Spleen (tissue), 13 donors: ENCODE measurements at places on chromosomes 4 and X.

GRCh38 chr4:72286185-72286584 is 254.4 kb downstream of the NPFFR2 start:
- H3K27ac ChIP-seq: no peak overlapping the region
- H3K4me3 ChIP-seq: no peak overlapping the region
- no peaks in the 10 kb centered on the region for H3K4me1 ChIP-seq
- no peaks in the 10 kb centered on the region for H3K36me3 ChIP-seq
- DNase-seq: no peak
- H3K27me3 ChIP-seq: no peaks in the 10 kb centered on the region

DNA sequence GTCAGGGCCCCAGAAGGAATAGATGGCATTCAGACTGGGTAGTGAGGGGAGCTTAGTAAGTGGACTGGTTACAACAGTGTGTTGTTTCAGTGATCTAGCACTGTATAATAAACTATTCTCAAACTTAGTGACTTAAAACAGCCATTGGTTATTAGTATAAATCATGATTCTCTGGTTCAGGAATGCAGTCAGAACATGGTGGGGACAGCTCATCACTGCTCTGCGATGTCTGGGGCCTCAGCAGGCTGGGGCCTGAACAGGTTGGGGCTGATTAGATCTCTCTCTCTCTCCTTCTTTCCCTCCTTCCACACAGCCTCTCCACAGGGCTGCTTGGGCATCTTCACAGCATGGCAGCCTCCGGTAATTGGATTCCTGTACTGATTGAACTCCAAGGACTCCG is 160.4 kb downstream of the GATB start:
- no peak overlapping the region for H3K27ac ChIP-seq
- no peaks in the 10 kb centered on the region for H3K27me3 ChIP-seq
- no peak for DNase-seq
- H3K4me3 ChIP-seq: no peak overlapping the region

- H3K36me3 ChIP-seq: no peaks in the 10 kb centered on the region
- H3K27ac ChIP-seq: no peak overlapping the region
- DNase-seq: no peak
Measured at GRCh38 chr4:158581161-158581560, 59.5 kb downstream of the RXFP1 start.

- no peak for DNase-seq
- H3K4me1 ChIP-seq: no peaks in the 10 kb centered on the region
- H3K27ac ChIP-seq: no peak overlapping the region
- H3K36me3 ChIP-seq: no peaks in the 10 kb centered on the region
- no peaks in the 10 kb centered on the region for H3K27me3 ChIP-seq
- no peak overlapping the region for H3K4me3 ChIP-seq
Measured at GRCh38 chrX:9134366-9134765, 100.4 kb upstream of the FAM9B start.

DNA sequence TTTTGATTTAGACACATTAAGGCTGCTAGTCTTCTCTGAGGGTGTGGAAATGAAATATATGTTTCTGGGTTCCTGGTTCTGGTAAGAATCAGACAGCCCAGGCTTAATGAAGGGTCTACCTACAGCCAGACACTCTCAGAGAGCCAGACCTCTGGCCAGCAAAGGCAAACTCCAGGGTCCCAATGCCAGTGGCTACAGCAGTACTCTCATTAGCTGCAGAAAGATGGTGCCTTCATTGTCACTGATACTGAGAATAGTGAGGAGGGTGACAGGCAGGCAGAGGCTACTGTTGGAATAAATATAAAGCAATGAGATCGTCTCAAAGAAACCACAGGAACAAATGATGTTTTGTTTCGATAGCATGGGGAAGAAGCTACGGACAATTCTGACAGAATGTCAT is 437.6 kb downstream of the GPM6A start:
- no peaks in the 10 kb centered on the region for H3K4me1 ChIP-seq
- no peak overlapping the region for H3K4me3 ChIP-seq
- no peaks in the 10 kb centered on the region for H3K27me3 ChIP-seq

DNA sequence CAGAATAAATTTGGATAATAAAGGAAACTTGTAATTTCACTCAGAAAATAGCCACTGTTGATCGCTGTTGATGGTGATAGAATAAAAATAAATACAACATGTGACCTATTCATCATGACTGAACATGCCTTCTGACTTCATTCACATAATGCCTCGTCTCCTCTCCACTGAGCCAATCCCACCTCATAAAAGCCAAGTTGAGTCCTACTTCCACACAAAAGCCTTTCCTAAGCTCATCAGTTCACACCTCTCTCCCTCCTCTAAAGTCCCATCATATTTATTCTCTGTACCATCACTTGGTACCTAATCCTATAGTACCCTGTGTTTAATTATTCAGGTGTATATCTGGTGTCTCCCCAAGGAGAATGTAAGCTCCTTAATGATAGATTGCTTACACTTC is 37.7 kb downstream of the APOO start:
- H3K4me1 ChIP-seq: no peaks in the 10 kb centered on the region
- no peak overlapping the region for H3K4me3 ChIP-seq
- no peaks in the 10 kb centered on the region for H3K36me3 ChIP-seq
- no peaks in the 10 kb centered on the region for H3K27me3 ChIP-seq

DNA sequence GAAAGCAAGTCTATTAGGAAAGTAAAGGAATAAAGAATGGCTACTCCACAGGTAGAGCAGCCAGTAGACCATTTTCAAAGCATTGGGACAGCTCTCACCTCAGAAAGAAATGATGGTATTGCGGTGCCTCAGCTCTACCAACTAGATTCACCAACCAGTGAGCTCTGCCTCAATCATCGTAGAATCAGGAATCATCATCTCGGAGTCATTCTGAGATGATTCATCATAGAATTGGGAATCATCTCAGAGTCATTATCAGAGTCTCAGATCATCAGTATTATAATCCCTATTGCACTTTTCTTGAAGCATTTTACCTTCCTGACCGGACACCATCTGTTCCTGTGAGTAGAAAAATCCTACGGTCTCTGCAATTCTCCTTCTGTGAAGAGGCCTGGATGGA is 17.5 kb upstream of the SAT1 start:
- H3K36me3 ChIP-seq: no peaks in the 10 kb centered on the region
- H3K27me3 ChIP-seq: no peaks in the 10 kb centered on the region
- H3K27ac ChIP-seq: no peak overlapping the region
- no peak for DNase-seq
- no peaks in the 10 kb centered on the region for H3K4me1 ChIP-seq
- H3K4me3 ChIP-seq: no peak overlapping the region

DNA sequence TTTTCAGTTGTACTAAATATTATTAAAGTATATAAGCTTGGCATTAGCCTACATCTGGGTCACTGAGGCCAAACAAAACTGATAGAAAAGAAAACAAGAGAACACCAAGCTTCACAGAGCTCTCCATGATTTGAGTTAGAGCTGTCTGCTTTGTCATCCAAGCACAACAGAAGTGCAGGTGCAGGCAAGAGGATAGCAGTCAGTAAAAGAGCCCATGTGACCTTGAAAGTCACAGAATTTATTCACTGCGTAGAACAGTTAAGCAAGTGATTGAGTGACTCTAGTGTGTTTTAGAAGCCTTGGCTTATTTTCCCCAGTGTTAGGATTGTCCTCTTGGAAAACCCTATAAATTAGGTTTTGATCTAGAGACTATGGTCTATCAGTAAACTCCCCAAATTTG is 49.4 kb upstream of the PRDM5 start:
- DNase-seq: no peak
- H3K27ac ChIP-seq: no peak overlapping the region
- H3K4me1 ChIP-seq: no peaks in the 10 kb centered on the region

GRCh38 chr4:128394778-128395177 is 107.2 kb upstream of the PGRMC2 start:
- no peaks in the 10 kb centered on the region for H3K36me3 ChIP-seq
- no peaks in the 10 kb centered on the region for H3K4me1 ChIP-seq
- DNase-seq: no peak

- DNase-seq: peak; percentile 95
- peak overlapping the region; percentile 64 for H3K27ac ChIP-seq
- H3K4me1 ChIP-seq: peaks cover 85% of the 10 kb centered on the region
- H3K36me3 ChIP-seq: no peaks in the 10 kb centered on the region
- no peaks in the 10 kb centered on the region for H3K27me3 ChIP-seq
Measured at GRCh38 chr4:6917461-6918271, 8.0 kb downstream of the TBC1D14 start.

DNA sequence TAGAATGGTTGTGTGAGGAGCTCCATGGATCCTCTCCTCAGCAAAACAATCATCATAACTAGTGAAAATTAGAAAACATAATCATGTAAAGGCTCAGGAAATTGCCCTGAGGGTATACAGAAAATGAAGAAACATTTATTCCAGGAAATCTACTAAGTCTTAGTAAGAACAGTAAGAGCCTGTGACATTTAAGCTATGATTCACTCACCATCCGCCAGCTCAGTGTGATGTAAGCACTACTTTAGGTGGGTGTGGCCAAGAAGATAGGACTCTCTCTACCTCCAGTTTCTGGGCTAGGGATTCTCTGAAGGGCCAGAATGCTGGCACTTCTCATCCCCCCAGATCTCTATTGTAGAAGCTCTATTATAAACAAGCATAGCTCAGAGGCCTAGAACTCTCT is 147.5 kb downstream of the DLG3 start:
- H3K4me1 ChIP-seq: no peaks in the 10 kb centered on the region
- no peak overlapping the region for H3K27ac ChIP-seq
- no peaks in the 10 kb centered on the region for H3K27me3 ChIP-seq
- H3K4me3 ChIP-seq: no peak overlapping the region
- H3K36me3 ChIP-seq: no peaks in the 10 kb centered on the region
- no peak for DNase-seq

- DNase-seq: no peak
- no peaks in the 10 kb centered on the region for H3K4me1 ChIP-seq
- H3K27me3 ChIP-seq: no peaks in the 10 kb centered on the region
- H3K4me3 ChIP-seq: no peak overlapping the region
- H3K27ac ChIP-seq: no peak overlapping the region
Measured at GRCh38 chr4:67250131-67250896, 295.0 kb downstream of the CENPC start.

GRCh38 chr4:86300516-86300915 is 59.3 kb downstream of the MAPK10 start:
- H3K27ac ChIP-seq: no peak overlapping the region
- H3K36me3 ChIP-seq: no peaks in the 10 kb centered on the region
- no peak overlapping the region for H3K4me3 ChIP-seq
- H3K27me3 ChIP-seq: no peaks in the 10 kb centered on the region

- no peak overlapping the region for H3K27ac ChIP-seq
- no peak for DNase-seq
- no peaks in the 10 kb centered on the region for H3K27me3 ChIP-seq
- H3K36me3 ChIP-seq: no peaks in the 10 kb centered on the region
- H3K4me3 ChIP-seq: no peak overlapping the region
- H3K4me1 ChIP-seq: no peaks in the 10 kb centered on the region
Measured at GRCh38 chrX:698206-698605, 67.6 kb downstream of the SHOX start.

DNA sequence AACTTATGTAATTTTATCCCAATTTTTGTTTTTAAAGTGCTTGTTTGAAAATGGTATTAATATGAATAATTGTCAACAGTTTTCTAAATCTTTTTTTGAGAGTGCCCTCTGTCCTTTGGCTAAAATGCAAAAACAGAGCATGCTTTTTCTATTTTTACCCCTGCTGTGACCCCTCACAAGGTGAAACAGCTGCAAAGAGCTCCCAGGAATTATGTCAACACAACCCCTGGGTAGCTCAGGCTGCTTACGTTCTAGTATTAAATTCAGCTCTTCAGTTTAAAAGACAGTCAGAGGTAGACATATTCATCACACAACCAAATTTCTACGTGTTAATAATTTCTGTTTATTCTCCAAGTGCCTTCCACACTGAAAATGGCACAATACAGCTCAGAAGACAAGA is 367.5 kb downstream of the PRDM5 start:
- no peaks in the 10 kb centered on the region for H3K27me3 ChIP-seq
- H3K27ac ChIP-seq: no peak overlapping the region
- no peaks in the 10 kb centered on the region for H3K36me3 ChIP-seq
- H3K4me1 ChIP-seq: no peaks in the 10 kb centered on the region
- no peak overlapping the region for H3K4me3 ChIP-seq

DNA sequence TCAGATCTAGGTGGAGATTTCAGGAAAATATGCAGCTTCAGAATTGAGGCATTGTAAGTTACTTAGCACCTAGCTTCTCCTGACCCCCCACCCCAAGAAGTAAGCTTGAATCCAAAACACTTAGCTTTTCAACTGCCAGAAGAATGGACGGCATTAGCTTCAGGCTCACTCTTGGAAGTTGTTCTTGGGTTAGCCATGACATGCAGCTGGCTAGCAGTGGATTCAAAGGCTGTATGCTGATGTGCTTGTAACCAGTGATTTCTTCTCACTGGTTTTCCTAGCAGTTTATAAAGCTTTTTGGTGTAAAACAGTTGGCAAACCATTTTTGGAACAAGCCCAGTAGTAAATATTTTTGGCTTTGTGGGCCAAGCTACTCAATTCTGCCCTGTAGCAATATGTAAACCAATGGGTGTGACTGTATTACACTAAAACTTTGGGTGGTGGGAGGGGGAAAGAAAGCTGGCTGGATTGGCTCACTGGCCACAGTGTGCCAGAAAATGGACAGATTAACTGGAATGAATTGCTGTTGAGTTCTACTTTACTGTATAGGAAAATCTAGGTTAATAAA is 85.6 kb downstream of the SHROOM2 start:
- H3K4me3 ChIP-seq: no peak overlapping the region
- no peaks in the 10 kb centered on the region for H3K4me1 ChIP-seq
- no peak overlapping the region for H3K27ac ChIP-seq
- H3K36me3 ChIP-seq: no peaks in the 10 kb centered on the region

DNA sequence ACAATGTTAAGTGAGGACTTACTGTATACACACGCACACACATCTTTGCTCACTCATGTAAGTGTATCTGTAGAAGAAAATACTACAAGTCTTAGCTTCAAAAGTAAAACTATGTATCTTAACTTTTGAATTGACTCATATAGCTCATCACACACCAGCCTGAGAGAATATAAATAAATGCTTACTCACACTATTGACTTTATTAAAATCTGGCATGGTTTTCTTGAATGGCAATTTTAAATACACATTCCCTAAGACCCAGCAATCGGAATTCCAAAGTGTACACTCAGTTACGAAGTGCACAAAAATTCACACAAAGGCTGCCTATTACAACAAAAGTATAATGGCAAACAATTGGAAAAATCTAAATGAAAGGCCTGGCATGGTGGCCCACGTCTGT is 2.0 kb downstream of the ERCC6L start:
- no peaks in the 10 kb centered on the region for H3K36me3 ChIP-seq
- H3K27me3 ChIP-seq: no peaks in the 10 kb centered on the region
- peaks cover 7% of the 10 kb centered on the region for H3K4me1 ChIP-seq
- H3K4me3 ChIP-seq: no peak overlapping the region
- no peak for DNase-seq

GRCh38 chrX:19735244-19735643 is 152.2 kb downstream of the SH3KBP1 start:
- peak overlapping the region; percentile 37 for H3K27ac ChIP-seq
- DNase-seq: no peak
- H3K4me1 ChIP-seq: no peaks in the 10 kb centered on the region

DNA sequence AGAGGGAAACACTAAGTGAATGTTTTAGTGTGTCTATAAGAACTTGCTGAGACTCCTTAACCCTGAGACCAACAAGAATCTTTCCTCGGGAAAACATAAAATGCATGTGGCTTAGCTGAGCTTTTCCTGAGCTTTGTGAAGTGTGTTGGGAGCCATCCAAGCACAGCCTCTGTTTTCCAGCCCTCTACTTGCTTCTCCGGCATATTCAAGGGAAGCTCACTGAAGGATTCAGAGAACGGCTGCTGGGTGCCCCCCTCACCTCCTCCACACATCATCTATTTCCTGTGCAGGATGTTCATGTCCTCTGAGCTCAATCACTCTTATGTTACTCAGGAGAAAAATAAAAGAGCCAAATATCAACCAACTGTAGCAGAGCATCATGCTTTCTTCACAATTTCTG is 492.1 kb downstream of the IL15 start:
- no peaks in the 10 kb centered on the region for H3K4me1 ChIP-seq
- no peak overlapping the region for H3K27ac ChIP-seq
- no peak for DNase-seq
- H3K4me3 ChIP-seq: no peak overlapping the region
- no peaks in the 10 kb centered on the region for H3K27me3 ChIP-seq
